Left hindlimb (tissue), 1 donor: ENCODE measurements at places on chromosomes 11 and 22.
A peak's percentile ranks its signal among the peaks of the same experiment; 100 is the strongest.

DNA sequence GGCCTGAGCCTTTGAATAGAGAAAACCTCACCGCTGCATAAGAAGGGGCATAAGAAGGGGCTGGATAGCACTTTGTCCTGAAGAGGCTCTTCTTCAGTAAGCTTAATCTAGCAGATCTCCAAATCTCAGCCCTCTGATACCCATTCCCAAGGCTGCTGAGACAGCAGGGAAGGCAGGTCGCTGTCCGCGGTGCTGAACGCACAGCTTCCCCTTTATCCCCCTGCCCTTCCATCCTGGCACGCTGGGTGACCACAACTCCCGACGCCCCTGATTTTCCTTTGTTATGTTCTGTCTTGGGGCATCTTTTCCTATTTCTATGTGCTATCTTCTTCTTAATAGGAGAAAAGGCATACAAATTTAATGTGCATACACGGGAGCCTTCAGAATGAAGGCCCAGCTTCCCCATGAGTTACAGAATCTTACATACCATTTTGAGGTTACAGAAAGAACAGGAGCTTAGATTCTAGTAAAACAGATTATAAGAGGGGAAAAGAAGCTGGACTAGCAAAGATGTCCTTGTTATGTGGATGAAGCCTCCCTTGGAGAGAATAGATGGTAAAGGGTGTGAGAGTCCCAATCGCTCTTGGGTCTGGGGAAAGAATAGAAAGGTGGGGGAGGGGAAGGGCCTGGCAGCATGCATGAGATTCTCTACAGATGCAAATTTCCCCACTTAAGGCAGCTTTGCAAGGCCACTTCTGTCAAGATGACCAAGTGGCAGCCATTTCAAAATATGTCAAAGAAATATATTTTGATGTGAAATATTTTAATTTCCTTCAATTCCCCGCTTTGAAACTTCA is 5.7 kb upstream of the SULT4A1 start:
- DNase-seq = peak; percentile 78

- DNase-seq = no peak
Observed at GRCh38 chr22:42907404-42908373, 50.6 kb upstream of the ARFGAP3 start.

DNA sequence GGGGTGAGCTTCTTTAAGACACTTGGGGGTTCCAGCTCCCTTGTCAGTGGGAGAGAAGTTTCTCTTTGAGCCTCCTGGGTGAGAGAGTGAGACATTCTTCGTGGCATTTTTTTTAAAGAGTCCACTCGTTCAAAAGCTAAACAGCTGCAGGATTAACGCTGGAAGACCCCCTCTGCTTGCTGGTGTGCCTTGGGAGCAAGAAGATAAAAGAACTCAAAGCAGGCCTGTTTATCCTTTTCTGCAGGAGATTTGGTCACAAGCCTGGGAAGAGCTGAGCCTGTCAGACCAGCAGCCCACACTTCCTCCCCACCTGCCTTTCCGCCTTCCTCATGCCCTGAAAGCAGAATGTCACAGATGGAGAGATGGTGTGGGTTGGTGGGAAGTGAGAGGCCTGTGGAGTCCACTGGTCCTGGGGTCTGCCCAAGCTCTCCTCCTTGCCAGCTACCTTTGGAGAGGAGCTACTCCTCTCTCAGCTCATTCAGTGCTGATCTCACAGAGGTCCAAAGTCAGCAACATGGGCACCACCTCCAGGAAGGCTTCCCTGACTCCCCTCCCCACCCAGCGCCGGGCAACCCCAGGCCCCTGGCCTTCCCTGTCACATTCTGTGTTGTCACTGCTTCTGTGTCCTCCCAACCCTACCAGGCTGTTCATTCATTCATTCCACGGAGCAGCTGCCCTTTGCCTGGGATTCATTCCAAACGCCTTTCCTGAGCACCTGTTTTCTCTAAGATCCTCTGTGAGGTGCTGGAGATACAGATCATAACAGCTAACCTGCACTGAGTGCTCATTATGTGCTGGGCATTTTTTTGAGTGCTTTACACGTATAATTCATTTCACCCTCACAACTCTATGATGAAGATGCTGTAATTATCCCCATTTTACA is 6.7 kb downstream of the GDPD5 start:
- no peak for DNase-seq

- DNase-seq = no peak
Observed at GRCh38 chr22:39176714-39177455, 24.4 kb upstream of the CBX7 start.
